ENCODE measurements at places on chromosomes 2 and 18.

GRCh38 chr18:50286391-50287027 lies 983 bp downstream of the CXXC1 start:
- DNase-seq, result no peak

GRCh38 chr2:86338778-86339295 lies 1.4 kb upstream of the REEP1 start:
- no peak for DNase-seq

GRCh38 chr2:151881342-151881741 lies 53.1 kb upstream of the ARL5A start:
- no peak for DNase-seq

- DNase-seq, result no peak
These were observed 53.6 kb downstream of the PKDCC start for GRCh38 chr2:42101206-42102023.

DNA sequence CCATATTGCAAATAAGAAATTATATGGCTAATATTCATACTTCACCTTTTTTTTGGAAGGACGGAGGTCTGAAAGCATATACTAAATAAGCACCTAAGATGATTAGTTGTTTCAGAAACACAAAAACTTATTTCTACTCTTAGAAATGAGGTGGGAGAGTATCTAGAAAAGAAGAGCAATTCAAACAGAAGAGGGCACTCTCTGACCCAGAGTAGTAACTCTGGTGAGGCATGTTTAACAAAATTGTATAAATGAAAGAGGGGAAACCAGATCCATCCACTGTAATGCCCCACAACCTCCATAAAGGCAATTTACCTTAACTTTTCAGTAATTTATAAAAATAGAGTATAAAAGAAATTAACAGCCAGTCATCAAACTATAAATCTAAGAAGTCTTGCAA lies 669.6 kb upstream of the VRK2 start:
- DNase-seq, result no peak

DNA sequence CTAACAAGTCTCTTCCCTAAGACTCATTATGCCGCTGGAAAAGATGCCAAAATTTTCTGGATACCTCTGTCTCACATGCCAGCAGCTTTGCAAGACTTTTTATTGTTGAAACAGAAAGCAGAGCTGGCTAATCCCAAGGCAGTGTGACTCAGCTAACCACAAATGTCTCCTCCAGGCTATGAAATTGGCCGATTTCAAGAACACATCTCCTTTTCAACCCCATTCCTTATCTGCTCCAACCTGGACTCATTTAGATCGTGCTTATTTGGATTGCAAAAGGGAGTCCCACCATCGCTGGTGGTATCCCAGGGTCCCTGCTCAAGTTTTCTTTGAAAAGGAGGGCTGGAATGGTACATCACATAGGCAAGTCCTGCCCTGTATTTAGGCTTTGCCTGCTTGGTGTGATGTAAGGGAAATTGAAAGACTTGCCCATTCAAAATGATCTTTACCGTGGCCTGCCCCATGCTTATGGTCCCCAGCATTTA lies 26.3 kb downstream of the DHRS9 start:
- DNase-seq, result no peak

DNA sequence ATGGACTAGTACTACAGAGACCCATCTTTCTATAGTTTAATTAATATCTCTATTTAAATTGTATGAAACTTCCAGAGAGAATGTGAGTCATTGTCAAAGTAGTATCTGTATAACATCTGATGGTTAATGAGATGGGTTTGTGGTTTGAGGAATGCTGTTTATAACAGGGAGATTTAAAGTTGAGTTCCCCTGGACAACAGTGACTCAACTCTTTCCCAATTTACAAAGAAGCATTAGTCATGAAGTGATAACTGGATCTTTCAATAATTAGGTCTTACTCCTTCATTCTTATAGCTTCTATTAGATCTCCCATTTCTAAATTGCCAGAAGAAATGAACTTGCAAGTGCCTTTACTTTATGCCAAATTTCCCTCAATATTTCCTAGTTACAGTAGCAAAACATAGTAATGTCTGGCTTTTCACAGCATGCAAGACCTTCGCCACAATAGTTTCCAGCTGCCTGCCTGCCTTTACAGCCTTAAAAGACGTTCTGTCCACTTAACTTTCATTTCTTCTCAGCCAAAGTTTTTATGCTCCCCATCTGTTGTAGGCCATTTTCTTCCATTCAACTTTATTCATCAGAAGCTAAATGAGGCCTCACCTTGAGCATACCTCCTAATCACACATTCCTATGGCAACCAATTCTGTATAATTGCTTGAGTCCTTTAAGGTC lies 47.7 kb upstream of the WDR75 start:
- DNase-seq, result no peak

DNA sequence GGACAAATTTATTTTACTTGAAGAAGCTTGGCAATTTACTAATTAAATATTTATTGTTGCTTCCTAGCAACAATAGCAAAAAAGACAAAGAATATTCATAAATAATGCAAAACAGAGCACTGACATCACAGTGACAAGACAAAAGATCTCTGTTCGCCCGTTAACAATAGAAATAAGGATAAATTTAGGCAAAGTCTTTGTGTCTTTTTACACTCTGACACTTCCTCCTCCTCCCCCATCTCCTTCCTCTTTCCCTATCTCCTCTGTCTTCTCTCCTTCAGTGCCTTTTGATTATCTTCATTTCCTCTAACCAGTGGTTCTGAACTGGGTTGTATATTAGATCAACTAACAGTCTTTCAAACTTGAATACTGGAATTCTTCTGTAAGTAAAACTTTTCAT lies 808.4 kb downstream of the ERBB4 start:
- DNase-seq, result no peak

- DNase-seq, result no peak
These were observed 19.5 kb upstream of the RBMS1 start for GRCh38 chr2:160513120-160513519.

GRCh38 chr2:37614061-37614738 lies 57.2 kb downstream of the CDC42EP3 start:
- no peak for DNase-seq

- no peak for DNase-seq
These were observed 48.5 kb downstream of the ARL6IP6 start for GRCh38 chr2:152766928-152767327.

- DNase-seq, result no peak
These were observed 868.1 kb upstream of the ID2 start for GRCh38 chr2:7813541-7814292.

GRCh38 chr18:63177919-63178821 lies 141.4 kb downstream of the BCL2 start:
- DNase-seq, result no peak

- DNase-seq, result no peak
These were observed 75.4 kb downstream of the ANKRD12 start for GRCh38 chr18:9211955-9212354.

DNA sequence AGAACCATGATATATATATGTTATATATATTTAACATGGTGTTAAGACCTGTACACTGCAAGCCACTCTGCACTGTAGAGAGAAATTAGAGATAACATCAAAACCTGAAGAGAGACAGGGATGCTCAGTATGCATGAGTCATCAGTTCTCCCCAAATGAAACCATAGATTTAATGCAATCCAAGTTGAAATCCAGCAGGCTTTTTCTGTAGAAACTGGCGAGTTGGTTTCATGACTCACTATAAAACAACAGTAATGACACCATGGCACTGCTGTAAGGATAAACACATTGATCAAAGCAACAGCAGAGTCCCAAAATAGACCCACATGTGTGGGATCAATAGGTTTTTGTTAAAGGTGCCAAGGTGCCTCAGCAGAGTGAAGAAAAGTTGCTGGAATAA lies 65.8 kb downstream of the RTP5 start:
- DNase-seq, result no peak

DNA sequence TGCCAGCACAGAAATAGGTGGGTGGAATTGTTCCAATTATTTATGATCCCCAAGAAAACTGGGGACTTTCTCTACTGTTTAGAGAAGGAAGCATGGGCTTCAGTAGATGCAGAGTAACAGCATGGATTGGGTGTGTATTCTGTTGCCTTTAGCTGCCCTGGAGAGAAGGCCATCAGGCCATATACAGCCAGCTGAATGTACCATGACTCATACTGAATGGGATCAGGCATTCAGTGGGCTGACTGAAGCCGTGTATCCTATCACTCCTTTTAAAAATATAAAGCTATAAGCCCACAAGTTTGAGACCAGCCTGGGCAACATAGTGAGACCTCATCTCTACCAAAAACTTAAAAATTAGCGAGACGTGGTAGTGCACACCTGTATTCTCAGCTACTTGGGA lies 16.7 kb upstream of the PLEKHM3 start:
- DNase-seq, result no peak

DNA sequence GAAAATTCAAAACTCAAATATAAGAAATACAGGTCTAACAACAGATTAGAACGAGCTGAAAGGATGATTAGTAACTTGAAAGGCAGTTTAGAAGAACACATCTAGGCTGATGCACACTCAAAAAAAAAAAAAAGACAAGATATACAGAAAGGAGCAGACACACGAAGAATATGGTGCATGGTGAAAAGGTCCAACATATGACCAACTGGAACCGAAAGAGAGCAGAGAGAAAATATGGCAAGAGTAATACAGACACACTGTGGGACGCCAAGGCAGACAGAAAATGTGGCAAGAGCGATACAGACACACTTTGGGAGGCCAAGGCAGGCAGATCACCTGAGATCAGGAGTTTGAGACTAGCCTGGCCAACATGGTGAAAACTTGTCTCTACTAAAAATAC lies 39.8 kb downstream of the NDUFA10 start:
- no peak for DNase-seq

- DNase-seq, result no peak
These were observed 105.3 kb upstream of the GALNT13 start for GRCh38 chr2:153766415-153766814.

DNA sequence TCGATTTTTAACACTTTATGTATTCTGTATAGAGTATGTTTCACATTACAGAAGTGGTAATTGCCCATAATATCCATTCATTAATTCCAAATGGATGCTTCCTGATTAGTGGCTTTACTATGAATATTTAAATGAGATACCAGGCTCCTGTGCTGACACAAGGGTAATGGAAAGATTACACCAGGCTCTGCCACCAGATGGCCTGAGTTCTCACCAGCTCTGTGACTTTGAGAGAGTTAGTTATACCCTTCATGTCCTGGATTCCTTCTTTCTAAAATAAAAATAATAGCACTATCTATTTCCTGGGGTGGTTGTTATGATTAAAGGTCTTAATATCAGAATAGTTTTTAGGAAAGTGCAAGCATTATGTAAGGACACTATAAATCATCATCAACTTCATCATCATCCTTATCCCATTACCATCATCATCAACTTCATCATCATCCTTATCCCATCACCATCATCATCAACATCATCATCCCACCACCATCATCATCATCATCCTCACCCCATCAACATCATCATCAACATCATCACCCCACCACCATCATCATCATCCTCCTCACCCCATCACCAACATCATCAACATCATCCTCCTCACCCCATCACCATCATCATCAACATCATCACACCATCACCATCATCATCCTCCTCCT lies 151.8 kb downstream of the DNER start:
- no peak for DNase-seq

DNA sequence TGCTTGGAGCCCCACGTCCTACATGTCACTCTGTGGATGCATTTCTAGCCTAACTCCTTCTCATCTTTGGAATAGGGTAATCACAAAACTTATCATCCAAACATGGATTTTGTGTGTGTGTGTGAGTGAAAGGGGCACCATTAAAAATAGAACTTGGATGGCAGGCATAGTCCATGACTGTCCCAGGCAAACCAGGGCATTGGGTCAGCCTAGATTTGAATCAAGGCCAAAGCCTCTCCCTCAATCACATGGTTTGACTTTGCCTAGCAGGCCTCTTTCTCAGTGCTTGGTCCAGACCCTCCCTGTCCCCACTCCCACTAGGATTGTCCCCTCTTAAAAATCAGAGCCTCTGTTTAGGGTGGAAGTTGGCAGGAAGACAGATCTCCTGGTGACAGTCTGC lies 67.4 kb upstream of the BCL2L11 start:
- DNase-seq, result no peak

GRCh38 chr18:63213331-63213900 lies 106.2 kb downstream of the BCL2 start:
- no peak for DNase-seq

GRCh38 chr18:47790036-47790435 lies 140.4 kb downstream of the SMAD2 start:
- DNase-seq, result no peak

GRCh38 chr2:28507796-28508764 lies 12.2 kb downstream of the PLB1 start:
- DNase-seq, result no peak

GRCh38 chr2:177264209-177264692 lies 276 bp downstream of the NFE2L2 start:
- DNase-seq, result no peak
